ENCODE measurements at places on chromosomes 1 and 21.

DNA sequence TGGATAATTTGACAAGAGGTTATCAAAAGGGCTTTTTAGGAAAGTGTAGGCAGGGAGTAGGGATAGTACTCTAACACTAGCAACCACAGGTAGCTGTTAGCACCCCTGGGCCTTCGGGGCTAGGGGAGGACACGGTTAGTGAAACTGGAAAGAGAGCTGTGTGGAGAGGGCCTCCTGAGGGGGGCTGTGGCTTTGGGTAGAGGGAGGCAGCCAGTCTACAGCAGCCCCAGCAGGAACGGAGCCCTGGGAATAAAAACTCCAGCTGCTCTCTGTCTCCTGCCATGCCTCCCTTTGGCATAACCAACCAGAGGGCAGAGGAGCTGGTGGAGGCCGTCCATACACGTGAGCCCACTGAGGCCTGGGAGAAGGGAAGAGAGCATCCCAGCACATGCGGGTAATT, 223.2 kb downstream of the FOXD2 start:
- no peak for DNase-seq

- DNase-seq: no peak
These were observed 8.8 kb upstream of the ANGPTL7 start for GRCh38 chr1:11180342-11180744.

- no peak for DNase-seq
These were observed 112.6 kb downstream of the ADAMTS1 start for GRCh38 chr21:26732432-26733221.

GRCh38 chr21:34704119-34704518, 35.3 kb downstream of the CLIC6 start:
- DNase-seq: no peak

DNA sequence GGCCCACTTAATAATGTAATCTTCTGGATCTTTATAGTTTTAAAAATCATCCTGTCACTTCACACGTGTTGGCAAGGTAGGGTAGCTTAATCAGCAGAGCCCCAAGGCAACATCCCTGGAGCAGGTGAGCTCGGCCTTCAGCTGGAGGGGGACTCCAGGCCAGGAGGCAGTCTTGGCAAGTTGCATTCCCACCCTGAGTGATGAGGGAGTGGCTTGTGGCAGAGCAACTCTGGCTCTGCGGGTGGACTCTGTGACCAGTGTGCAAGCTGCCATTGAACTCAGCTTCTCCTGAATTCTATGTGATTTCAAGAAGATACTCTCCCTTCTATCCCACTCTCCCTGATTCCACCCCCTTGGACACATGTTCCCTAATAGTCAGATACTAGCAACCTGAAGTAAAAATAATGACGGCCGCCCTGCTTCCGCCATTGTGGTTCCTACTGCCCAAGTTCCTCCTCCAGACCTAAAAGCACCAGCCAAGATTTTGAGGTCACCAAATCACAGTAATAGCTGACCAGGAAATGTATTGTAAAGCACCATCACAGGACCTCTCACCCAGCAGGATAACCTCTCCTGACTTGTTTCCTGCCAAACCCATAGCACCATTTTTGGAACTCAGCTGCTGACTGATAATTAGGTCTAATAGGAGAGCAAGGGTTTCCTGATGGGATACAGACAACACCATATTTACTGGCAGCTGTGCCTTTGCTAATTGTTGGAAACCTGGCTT, 11.5 kb upstream of the LYST start:
- DNase-seq: no peak

GRCh38 chr1:89957107-89957506, 37.8 kb upstream of the ZNF326 start:
- DNase-seq: no peak

- DNase-seq: no peak
These were observed 82.0 kb downstream of the OLFML3 start for GRCh38 chr1:114061121-114061830.

- DNase-seq: no peak
These were observed 12.6 kb downstream of the PKP1 start for GRCh38 chr1:201295861-201296260.

DNA sequence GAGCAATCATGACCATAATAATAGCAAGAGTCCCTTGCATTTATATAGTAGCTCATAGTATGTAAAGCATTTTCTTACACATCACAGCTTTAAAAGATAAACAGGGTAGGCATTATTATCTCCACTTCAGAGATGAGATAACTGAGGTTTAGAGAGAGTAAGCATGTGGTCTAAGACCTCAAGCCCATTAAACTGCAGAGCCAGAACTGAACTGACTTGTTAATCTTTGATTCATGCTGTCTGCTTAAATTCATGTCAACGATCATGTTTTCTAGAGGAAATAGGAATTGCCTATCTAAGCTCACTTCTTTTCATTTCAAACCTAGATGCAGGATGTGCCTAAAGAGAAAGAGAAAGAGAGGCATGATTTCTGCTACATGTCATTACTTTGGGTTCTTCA, 524.8 kb downstream of the PTPRC start:
- no peak for DNase-seq

DNA sequence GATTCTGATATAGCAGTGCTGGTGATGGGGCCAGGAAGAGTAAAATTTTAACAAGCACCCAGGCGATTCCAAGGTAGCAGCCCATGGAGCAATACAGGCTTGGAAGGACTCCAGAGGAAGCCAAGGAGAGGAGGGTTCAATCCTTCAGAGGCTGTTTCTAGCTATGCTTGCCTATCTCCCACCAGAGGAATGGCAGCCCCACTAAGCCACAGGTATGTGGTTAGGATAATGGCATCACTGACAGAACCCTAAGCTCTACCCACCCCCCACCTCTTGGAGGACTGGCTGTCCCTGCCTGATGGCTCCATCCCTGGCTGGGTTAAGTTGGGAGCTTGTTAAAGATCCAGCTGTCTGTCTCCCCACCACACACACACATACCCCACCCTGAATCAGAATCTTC, 19.3 kb upstream of the PTAFR start:
- no peak for DNase-seq

DNA sequence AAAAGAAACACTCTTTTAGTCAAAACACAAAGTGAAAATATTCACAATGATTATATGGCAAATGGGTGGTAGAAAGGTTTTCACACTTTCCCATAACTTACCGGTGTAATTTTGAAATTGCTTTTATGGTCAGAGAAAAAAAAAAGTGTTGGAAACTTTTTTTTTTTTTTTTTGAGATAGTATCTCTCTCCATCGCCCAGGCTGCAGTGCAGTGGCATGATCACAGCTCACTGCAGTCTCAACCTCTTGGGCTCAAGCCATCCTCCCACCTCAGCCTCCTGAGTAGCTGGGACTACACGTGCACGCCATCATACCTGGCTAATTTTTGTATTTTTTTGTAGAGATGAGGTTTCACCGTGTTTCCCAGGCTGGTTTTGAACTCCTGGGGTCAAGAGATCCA, 3.3 kb downstream of the IFNGR2 start:
- DNase-seq: no peak

GRCh38 chr21:38968887-38969543, 163.3 kb downstream of the ETS2 start:
- no peak for DNase-seq

DNA sequence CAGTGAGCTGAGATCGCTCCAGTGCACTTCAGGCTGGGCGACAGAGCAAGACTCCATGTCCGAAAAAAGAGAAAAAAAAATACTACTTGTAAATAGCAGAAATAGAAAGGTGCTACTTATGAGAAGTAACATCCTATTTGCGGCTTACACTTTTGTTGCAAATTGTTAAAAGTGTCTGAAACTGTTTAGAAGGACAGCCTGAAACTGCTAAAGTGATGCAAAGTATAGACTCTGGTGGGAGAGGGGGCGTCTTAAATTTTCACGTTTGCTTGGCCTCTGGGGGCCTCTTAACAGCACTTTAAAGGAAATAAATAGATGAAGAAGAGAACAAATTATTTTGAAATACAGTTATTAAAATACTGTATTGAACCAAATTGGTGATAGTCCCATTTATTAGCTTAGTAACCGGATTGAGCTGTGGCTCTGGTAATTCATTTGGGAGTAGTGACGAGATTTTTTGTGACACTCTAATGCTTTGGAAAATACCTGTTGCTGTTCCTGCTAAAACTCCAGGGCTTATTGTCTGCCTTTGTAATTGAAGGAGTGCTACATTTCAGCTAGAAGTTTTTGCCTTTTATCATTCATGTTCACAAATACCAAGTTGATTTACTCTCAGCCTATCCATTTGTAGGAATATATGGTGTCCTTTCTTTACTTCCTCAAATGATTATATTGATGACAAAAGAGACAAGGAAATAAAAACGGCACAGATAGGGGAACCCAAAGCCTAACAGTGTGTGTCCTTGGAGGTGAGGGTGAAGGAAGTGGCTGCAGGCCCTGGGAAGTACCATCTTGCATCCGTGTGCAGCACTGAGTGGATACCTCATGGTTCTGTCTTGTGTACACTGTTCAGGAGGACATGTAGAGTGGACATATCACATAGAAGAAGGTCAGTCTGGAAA, 6.2 kb downstream of the PKNOX1 start:
- no peak for DNase-seq

DNA sequence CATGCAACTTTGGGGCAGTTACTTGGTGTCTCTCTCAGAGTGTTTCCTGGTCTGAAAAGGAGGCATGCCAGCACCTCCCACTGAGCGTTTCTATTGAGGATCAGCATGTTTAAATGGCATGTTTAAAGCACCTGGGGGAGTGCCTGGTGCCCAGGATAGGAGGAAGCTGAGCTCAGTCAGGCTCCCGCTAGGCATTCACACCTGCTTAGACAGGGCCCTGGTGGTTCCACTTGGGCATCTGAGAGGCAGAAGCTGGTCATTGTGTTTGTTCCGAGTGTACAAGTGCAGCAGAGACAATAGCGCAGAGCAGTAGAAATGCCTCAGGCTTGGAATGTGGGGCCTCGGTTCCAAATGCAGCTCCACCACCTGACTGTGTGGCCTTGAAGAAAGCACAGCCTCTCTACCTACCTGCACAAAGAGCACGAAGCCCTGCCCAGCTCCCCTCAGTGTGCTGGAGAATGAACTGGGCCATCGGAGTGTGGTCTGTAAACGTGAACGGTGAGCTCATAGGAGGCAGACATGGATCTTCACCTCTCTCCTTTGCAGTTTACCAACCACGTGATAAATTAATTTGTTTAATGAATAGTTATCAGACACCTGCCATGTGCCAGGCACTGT, 20.3 kb upstream of the TMEM222 start:
- peak; percentile 39 for DNase-seq

- peak; percentile 88 for DNase-seq
These were observed 10.8 kb downstream of the SLC37A1 start for GRCh38 chr21:42524341-42525028.

GRCh38 chr1:16246961-16247360, 10.0 kb upstream of the CPLANE2 start:
- no peak for DNase-seq

DNA sequence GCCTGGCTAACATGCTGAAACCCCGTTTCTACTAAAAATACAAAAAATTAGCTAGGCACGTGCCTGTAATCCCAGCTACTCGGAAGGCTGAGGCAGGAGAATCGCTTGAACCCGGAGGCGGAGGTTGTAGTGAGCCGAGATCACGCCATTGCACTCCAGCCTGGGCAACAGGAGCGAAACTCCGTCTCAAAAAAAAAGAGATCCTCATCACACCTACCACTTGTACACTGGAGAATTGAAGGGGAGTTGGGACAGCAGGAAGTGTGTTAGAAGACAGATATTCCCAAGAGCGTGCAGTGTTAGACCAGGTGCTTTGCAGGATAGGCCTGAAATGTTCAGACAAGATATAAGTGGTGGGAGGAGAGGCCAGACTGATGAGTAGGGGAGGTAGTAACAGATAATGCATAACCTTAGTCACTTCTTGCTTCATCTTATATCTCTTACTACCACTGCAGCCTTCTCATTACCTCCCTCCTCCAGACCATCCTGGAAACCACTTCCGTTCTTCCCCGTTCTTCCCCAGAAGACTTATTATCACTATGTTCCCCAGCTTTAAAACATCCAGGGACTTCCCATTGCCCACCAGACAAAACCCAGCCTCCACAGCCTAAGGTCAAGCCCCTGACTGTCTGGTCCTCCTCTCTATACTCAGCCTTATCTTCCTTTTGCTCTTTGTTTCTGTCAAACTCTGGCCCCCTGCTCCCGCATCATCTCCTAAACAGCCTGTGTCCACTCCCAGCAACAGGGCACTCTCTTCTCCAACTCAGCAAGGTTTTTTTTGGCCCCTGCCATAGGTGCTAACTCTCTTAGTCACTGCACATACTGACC, 21.3 kb downstream of the FAM20B start:
- no peak for DNase-seq

- DNase-seq: no peak
These were observed 12.9 kb downstream of the KCNE1 start for GRCh38 chr21:34499116-34499515.

DNA sequence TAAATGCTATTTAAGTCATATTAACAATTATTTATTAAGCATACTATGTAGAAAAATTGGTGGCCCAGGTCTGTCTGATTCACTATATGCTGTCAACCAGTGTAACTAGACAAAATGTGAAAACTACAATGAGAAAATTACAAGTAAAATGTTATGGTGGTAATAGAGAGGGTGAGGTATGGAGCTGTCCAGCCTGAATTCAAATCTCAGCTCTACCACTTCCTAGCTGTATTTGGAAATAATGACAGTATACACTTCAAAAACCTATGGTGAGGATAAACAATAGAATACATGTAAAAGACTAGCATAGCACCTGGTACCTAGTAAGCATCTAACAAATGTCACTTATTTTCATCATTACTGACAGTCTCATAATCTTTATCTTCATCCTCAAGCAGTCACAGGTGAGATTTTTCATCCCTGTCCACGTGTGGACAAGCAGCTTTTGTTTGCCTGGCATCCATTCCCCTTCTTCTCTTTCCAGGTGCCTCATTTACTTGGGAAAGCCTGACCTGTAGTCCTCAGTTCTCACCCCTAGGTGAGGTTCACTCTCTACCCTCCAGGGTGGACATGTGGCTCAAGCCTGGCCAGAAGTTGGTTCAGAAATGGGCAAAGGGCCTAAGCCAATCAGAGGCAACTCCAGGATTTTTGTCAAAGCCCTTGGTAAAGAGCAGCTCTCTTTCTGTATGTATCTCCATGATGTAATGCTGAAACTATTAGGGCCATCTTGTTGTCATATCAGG, 29.5 kb downstream of the EGLN1 start:
- no peak for DNase-seq

GRCh38 chr1:96579636-96580035, 141.9 kb upstream of the PTBP2 start:
- no peak for DNase-seq

- DNase-seq: no peak
These were observed 54.1 kb upstream of the CFAP298 start for GRCh38 chr21:32666258-32666657.

- no peak for DNase-seq
These were observed 1.2 kb upstream of the CAMK2N1 start for GRCh38 chr1:20487236-20487590.
